ENCODE measurements at places on chromosomes 5 and 9.

DNA sequence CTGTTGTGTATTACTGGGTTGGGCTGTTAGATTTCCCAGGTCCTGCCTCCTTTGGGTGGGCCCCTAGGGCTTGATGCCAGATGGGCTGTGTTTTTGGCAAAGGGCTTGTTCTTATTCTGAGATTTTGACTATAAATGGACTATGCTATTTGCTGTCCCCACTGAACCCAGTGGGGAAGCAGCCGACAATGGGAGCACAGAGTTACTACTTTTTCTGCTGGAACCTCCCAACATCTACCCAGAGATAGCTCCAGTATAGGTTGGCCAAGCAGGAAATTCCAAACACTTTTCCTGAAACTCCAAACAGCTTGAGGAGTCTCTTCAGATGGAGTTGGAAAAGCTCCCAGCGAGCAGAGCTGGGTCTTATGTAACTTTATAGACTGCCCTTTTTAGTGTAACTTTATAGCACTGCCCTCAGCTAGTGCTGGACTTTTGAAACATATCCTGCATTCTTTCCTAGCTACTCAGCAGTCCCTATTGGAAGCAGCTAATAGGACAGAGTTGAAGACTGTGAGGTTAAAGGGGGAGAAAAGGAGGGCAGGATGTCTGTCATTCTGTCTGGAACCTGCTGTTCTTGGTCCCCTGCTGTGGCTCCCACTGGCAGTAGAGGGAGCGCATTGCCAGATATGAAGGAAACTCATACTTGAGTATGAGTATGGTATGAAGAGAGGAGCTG, 21.0 kb downstream of the RUSC2 start:
- DNase-seq: peak; percentile 43

DNA sequence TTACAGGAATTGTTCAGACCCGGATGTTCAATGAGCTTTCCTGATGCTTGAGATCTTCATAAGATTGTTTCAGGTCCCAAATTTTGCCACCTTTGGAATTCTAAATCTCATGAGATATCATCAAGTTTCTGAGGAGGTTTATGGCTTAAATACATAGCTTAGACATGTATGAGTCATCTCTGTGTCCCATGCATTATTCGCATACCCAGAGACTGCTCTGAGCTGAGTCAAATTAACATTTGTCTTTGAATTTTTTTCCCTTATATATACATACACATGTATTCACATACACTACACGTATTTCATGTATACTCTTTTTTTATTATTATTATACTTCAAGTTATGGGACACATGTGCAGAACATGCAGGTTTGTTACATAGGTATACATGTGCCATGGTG, 744.6 kb downstream of the BRINP1 start:
- DNase-seq: no peak

DNA sequence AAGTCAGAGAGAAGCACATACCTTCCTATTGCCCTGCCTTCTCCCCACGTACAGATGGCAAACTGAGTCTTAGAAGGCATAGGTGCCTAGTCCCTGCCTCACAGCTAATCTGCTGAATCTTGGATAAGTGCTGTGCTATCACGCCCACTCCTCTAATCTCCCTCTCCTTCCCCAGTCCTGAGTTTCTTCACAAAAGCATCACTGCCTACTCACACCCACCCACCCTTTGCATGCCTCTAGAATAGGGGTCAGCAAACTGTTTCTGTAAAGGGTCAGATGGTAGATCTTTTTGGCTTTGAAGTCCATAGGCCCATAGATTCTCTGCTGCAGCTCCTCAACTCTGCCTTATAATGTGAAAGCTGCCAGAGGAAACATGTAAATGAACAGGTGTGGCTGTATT, 23.2 kb upstream of the JADE2 start:
- no peak for DNase-seq

- DNase-seq: no peak
Measured at GRCh38 chr5:139821806-139822552, 26.4 kb downstream of the PSD2 start.

GRCh38 chr5:177355868-177356168, 1.9 kb upstream of the RGS14 start:
- DNase-seq: peak; percentile 44

DNA sequence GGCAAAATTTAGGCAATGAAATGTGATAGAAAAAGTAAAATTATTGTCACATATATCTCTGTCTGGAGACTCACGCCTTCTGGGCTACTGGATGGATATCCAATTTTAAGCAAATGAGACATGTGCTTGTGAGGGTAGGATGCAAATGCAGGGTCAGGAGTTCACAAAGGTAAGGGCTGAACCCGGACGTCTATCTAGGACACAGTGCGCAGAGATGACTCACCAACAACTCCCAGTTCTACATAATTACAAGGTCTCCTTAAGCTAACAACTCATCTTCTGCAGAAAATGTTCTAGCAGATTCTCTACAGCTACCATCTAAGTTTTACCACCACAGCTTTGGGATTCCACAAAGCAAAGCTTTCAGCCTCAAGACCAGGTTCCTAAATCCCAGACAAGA, 160.5 kb downstream of the ENTREP1 start:
- peak; percentile 37 for DNase-seq

DNA sequence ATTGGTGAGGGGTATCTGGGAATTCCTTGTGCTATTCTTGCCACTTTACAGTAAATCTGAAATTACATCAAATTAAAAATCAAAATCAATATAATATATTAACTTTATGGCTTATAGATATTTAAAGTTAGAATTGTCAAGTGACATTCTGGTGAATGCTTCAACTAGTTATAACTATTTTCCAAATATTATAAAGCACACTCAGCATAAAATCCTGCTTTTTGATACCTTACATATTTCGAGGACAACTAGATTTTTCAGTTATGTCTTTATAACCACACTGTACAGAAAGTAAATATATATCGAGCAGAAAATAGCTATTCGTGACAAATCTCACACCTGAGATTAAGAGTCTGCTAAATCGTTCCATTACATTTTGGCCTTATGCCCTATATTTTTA, 210.2 kb downstream of the PDE4D start:
- DNase-seq: no peak

- no peak for DNase-seq
Measured at GRCh38 chr5:37838152-37838932, 1.5 kb downstream of the GDNF start.

DNA sequence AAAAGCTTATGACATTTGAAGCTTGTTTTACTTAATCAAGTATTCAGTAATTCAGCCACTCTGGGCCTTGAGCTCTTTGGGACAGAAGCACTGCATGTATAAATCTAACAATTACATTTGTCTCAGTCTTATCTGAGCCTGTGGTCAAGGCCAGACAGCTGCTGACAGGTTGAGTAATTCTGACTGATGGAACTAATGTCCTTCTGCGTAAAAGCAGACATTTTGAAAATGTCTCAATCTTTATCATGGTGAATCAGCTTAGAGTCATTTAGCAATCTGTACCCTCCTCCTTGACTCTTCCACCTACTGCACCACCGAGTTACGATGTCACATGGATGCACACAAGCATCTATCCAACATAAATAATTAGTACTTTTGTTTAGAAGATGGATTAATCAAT, 400.0 kb downstream of the ARRDC3 start:
- DNase-seq: no peak

- DNase-seq: no peak
Measured at GRCh38 chr9:21520501-21521228, 38.6 kb upstream of the IFNE start.

GRCh38 chr5:56099346-56099745, 104.6 kb upstream of the IL6ST start:
- no peak for DNase-seq

DNA sequence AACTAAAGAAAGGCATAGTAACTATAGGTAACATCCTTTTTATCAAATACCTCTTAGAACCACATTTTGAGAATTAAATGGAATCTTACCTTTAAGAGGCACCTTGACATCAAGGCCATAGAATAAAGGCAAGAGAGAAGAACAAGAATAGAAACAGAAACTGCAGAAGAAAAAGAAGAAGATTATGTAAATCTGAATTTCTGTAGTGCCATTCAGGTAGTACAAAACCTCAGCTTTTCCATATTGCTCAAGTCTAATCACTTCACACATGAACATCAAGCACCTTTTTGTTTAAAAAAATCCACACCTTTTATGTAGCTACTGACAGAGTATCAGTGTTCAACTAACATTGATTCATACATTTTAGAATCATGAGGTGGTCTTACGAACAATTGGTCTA, 91.8 kb upstream of the DPYSL3 start:
- no peak for DNase-seq

DNA sequence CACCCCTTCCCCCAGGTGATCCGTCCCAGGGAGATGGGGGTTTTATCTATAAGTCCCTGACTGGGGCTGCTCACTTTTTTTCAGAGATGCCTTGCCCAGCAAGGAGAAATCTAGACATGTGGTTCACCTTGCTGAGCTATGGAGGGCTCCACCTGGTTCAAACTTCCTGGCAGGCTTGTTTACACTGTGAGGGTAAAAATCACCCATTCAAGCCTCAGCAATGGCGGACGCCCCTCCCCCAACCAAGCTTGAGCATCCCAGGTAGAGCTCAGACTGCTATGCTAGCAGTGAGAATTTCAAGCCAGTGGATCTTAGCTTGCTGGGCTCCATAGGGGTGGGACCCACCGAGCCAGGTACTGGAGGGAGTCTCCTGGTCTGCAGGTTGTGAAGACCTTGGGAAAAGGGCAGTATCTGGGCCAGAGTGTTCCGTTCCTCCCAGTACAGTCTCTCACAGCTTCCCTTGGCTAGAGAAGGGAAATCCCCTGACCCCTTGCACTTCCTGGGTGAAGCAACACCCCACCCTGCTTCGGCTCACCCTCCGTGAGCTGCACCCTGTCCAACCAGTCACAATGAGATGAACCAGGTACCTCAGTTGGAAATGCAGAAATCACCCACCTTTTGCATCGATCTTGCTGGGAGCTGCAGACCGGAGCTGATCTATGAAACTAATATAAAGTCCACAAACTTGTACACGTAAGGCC, 231.7 kb downstream of the CTNND2 start:
- no peak for DNase-seq

DNA sequence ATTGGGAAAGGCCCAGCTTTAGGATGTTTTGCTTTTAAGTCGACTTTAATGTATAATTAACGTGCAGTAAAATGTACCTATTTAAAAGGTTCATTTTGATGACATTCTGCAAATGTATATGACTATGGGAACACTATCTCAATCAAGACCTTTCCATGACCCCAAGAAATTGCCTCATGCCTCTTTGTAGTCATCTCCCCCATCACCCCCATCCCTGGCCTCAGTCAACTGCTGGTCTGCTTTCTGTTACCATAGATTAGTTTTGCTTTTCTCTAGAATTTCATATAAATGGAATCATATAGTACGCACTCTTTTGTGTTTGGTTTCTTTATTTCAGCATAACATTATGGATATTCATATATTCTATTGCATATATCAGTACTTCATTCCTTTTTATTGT, 80.7 kb upstream of the C9orf72 start:
- DNase-seq: no peak

DNA sequence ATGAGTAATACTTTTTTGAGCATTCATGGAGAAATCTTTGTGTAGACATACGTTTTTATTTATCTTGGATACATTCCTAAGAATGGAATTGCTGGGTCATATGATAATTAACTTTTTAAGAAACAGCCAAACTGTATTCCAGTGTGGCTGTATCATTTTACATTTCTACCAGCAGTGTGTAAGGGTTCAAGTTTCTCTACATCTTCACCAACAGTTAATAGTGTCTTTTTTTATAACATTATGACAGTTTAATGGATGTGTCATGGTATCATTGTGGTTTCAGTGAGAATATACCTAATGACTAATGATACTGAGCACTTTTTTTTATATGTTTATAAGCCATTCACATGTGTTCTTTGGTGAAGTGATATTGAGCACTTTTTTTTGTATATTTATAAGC, 52.4 kb downstream of the NIPBL start:
- DNase-seq: peak; percentile 8

- no peak for DNase-seq
Measured at GRCh38 chr5:102747386-102748166, 7.5 kb upstream of the PAM start.

- DNase-seq: peak; percentile 98
Measured at GRCh38 chr5:149345147-149345891, at the start of gene GRPEL2. Gene GRPEL2, plus strand, starts transcription at chr5:149345499. Its CDS starts 41 bp downstream, at chr5:149345540.

DNA sequence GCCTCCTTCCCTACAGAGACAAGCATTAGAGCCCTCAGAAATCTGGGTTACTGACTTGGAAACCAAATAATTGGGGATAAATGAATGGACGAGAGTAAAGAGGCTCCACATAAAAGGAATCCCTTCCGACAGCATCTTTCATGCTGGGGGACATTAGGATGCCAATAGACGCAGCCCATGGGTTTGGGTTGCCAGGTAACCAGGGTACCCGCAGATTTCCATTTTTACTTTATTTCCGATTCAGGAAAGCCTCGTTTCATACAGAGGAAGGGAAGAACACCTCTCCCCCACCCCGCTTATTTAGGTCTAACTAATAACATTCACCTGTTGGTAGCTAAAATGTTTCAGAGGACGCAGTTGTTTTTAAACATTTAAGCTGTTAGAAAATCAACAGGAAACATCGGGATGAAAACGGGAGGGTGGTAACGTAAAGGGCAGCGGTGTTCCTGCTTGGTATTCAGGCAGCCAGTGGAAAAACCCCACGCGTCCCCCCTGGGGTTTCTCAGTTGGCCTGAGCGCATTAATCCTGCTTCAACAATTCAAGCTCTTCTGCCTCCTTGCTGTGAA, 179.5 kb downstream of the YTHDC2 start:
- DNase-seq: no peak

DNA sequence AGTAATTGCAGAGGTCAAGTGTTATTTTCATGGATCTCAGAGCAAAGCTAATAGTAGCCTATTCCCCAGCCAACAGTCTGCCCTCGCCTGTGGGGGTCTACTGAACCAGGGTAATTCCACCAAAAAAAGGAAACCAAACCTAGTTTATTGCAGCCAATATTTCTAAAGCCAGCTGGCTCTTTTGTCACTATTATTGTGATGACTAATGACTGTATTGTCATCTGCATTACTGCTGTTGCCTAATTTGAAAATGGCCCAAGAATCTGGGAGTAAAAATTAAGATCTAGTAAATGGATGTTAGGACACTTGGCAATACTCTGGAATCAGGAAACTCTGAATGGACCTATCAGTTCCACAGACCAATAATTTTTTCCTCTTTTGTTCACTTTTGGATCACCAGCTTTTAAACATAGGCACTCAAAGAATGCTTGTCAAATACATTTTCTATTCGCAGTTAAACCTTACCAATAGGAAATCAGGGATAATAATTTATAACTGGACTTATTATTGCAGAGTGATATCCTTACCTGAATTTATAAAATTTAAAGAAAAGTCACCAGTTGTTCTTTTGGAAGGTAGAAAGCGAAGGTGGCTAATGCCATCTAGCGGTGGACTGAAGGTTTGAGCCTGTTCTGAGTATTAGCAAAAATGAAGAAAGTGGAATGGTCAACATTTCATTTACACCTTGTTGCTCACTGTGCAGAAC, 69.2 kb downstream of the SYK start:
- peak; percentile 48 for DNase-seq

DNA sequence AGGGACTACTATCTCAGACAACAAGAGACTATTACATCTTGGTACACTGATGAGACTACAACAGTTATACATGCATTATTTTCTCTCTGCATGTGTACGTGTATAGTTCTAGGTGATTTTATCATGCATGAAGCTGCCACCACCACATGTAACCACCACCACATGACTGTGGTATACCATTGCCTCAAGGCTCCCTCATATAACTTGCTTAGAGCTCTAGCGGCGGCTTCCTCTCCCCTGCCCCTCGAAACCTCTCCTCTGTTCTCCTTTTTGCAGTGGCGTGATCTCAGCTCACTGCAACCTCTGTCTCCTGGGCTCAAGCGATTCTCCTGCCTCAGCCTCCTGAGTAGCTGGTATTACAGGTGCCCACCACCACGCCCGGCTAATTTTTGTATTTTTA, 162.3 kb downstream of the AOPEP start:
- DNase-seq: no peak

Measured in SW480 (cell line).